ENCODE measurements at places on chromosomes 7 and 10.

- DNase-seq: no peak
Measured at GRCh38 chr10:4208499-4208898, 423.5 kb upstream of the KLF6 start.

DNA sequence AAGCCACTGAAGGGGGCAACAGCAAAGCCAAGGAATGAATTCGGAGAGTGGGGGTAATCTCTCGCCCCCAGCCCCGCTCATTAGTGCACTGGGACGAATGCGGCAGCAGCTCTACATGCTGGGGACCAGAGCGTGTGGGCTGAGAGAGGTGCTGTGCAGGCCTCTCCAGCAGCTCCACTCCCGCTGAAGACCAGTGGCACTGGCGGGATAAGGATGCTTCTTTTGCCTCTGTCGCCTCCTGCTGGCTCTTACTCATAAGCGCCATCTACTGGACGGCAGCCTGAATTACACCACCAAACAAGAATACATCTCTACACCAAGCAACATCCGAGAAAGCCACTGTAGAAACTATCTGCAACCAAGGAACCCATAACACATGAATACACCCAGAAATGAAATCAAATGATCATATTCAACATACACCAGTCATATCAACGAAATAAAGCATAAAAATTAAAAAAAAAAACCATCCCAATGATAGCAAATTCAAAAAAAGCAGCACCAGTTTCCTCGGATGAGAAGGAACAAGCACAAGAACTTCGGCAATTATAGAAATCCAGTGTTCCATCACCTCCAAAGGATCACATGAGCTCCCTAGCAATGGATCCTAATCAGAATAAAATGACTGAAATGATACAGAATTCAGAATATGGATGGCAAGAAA is 79.0 kb upstream of the TMEM168 start:
- DNase-seq: no peak

GRCh38 chr7:110281362-110281761 is 809.6 kb upstream of the LRRN3 start:
- no peak for DNase-seq

DNA sequence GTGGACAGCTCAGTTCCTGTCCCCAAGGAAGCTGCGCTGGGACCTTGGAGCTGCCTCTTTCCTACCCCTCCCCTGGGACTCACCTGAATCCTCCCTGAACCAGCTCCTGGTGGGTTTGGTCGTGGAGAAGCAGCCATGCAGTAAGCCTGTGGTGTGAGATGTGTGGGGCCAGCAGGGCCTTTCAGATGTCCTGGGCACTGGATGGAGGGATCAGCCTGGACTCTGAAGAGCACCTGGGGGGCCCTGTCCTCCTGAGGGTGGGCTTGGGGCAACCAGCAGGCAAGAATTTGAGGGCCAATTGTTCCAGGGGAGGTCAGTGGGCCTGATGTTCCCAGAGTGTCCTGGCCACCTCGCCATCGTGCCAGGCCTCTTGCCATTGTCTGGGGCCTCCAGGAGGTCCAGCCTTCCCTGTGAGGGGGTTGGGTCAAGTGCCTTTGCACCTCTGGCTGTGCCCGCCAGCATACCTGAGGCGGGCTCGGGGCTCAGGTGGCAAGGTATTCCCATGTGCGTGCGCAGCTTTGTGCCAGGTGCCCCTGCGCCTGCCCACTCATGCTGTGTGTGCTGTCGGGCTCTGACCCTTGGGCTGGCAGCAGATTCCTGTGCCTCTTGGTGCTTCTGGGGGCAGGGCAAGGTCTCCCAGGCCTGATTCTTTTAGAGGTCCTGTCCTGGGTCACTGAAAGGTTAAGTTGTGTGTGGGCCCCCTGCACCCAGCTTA is 7.3 kb downstream of the TRIM8 start:
- no peak for DNase-seq

- no peak for DNase-seq
Measured at GRCh38 chr7:128777156-128778123, 1.8 kb upstream of the OPN1SW start.

DNA sequence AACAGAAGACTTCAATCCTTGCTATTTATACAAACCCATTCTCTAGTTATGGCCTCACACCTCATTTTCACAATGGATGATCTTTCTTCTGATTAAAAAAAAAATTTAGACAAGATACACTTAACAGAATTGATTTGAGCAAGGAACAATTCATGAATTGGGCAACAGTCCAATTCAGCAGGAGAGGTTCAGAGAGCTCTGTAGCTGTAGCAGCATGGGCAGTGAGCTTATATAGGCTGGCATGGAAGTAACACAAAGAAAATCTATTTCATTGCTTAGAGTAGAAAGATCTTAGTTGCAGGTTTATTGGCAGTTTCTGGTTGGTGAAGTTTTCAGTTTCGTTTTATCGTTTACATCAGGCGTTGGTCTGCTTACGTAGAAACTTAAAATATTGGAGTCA is 23.0 kb upstream of the LRGUK start:
- no peak for DNase-seq

DNA sequence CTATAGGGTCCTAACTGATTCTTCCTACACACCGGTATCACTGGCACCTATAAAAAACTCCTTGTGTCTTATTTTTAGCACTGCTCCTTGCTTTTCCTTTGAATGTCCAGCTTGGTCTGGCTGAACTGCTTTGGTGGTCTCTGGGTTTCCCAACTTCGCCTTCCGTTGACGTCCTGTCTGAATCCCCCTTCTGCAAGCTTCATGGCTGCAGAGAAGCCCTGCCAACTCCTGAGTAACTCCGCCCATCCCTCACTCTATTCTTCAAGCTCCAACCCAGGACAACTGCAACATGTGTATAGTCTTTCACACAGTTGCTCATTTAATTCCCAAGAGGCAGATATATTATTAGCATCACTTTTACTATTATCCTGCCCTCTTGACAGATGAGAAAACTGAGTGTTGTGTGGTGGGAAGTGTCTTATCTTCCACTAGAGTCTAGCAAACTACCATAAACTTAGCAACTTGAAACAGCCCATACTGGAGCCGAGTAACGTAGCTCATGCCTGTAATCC is 40.9 kb downstream of the MTURN start:
- DNase-seq: no peak

- DNase-seq: no peak
Measured at GRCh38 chr10:123663522-123663921, 2.6 kb upstream of the GPR26 start.

- no peak for DNase-seq
Measured at GRCh38 chr10:42690449-42691360, 52.3 kb upstream of the ZNF33B start.

GRCh38 chr10:68184546-68184945 is 47.4 kb downstream of the ATOH7 start:
- DNase-seq: no peak

DNA sequence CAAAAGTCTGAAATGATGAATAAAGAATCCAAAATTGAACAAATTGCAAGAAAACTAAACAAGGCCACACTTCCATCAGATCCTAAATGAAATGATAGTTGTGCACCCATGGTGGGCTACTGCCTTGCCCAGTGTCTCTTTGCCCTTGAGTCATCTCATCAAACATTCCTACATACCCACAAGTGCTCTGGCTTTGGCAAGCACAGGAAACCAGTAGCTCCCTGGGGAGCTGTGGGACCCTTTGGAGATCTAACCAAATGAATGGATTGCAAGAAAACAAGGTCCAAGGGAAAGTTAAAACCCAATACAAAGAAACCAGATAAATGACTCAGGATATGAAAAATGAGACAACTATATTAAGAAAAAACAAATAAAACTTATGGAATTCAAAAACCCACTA is 129.8 kb upstream of the TMEM229A start:
- DNase-seq: no peak

DNA sequence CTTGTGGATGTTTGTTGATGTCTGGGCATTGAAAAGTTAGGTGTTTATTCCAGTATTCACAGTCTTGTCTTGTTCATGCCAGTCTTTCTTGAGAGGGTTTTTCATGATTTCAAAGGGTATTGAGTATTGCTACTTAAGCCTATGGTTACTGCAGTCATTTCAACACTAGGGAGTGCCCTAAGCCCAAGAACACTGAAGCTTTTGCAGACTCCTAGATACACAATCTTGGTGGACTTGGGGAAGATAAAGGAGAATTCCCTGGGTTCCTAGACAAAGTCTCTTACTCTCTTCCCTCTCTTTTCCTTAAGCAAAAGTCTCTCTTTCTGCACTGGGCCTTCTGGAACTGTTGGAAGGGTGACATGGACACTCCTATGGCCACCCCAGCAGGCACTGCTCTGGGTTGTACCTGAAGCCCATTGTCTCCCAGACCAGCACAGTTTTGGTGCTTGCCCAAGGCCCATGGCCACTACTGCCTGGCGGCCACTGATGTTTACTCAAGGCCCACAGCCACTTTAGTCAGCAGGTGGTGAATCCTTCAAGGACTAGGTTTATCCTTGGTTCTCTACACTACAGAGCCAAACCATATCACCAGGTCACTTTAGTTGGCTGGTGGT is 24.9 kb downstream of the SAMD9 start:
- DNase-seq: no peak

DNA sequence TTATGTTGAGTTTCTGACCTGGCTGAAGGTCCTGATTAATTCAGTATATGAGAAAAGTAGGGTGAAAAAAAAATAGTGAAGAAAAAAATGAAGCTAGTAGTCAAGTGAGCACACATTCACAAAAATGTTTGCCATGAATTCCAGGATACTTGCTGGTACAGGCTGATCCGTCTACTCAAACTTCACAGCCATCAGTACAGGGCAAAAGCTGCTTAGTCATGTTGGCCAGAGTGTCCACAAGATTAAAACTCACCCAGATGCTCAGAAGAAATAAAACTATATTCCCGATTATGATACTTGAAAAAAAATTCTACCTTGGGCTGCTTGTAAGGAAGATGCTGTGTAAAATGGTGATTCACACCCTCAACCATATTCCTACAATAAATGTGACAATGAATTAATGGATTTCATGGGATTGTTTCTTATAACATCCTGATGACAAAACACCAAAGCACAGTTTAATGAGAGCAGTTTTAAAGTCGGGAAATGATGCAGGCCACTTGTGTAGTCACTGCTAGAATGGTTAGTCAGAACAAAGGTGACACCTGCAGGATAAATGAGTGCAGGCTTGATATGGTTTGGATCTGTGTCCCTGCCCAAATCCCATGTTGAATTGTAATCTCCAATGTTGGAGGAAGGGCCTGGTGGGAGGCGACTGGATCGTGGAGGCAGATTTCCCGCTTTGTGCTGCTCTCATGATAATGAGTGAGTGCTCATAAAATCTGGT is 49.2 kb upstream of the ANKRD1 start:
- DNase-seq: no peak

DNA sequence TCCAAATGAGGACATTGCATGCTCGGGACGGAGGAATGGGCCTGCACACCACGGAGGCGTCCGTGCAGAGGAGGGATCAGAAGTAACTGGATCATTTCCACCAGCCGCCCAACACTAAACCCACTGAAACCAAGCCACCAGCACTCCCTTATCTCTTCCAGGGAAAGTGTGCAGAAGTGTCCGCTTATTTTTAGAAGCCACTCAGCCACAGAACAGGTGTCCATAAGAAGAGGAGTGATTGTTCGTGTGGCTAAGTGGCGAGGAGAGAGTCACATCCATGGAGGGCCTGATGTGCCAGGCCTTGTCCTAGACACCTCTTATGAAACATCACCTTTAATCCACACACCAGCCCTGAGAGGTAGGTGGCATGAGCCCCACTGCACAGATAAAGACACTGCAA is 407.9 kb upstream of the NPVF start:
- DNase-seq: no peak

GRCh38 chr7:19410106-19410505 is 264.9 kb upstream of the FERD3L start:
- no peak for DNase-seq

GRCh38 chr10:1109795-1110673 is 53.8 kb downstream of the WDR37 start:
- peak; percentile 75 for DNase-seq

GRCh38 chr10:15433850-15434537 is 62.9 kb upstream of the FAM171A1 start:
- peak; percentile 32 for DNase-seq

DNA sequence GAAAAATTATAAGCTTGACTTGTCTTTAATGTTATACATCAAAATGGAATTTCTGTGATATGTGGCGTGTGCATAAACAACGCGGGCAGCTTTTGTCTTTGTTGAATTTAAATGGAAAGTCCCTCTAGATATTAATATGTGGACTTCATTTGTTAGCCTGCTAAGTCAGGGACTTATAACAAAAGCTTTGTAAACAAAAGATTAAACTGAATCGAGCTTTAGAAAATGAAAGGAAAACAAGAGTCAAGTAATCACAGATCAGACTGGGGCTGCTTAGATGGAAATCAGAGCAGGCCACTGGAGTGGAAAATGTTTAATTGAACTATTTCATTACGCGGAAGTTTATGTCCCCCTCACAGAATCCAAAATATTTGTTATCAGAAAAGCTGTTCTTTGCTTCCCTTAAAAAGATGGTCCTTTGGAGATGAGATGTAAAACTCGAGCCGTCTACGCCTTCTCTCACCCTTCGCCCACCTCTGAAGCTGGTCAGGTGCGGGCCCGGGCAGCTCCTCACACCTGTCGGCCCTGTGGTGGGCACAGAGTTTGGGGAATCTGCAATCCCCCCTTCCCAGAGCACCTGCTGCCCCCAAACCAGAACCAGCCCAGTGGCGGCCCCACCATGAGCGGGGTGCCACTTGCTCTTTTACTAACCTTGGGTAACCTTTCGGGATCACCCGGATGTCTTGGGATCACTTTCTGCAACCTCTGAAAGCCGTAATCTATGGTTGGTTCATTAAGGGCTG is 116.2 kb downstream of the EBF3 start:
- no peak for DNase-seq

DNA sequence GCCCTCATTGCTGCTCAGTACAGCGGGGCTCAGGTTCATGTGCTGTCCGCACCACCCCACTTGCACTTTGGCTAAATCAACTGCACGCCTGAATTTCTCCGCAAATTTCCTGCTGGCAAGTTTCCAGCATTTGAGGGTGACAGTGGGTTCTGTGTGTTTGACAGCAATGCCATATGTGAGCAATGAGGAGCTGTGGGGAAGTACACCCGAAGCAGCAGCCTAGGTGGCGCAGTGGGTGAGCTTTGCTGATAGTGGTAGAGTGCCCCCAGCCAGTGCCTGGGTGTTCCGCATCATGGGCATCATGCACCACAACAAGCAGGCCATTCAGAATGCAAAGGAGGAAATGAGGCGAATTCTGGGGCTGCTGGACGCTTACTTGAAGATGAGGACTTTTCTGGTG is 103.9 kb upstream of the POT1 start:
- DNase-seq: no peak

GRCh38 chr10:106996510-106996909 is 168.0 kb downstream of the SORCS1 start:
- DNase-seq: no peak

DNA sequence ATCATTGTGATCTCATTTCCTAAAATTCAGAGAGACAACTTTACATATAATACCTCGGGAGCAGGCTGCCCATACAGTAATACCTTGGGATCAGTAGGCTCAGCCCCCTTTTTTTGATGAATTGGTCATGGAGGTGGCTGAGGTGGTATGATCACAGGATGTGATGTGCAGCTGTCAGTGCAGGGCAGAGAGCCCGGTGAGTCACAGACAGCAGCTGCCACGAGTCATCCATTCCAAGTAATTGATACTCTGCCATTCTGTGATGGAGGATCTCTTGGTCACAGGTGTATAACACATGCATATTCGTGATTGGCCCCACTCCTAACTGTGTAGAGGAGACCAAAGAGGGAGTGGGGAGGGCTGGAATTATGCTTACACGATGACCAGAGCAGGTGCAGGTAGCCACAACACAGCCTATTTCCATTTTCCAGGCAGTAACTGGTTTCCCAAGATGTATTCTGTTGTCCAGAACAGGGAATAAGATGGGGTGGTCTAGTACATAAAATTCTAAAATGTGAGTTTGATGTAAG is 14.1 kb downstream of the NRCAM start:
- no peak for DNase-seq

Measured in GM12891 (cell line).